ENCODE measurements at places on chromosomes 2 and 18. TPM values are rescaled to one million over a fixed set of nuclear protein-coding genes. Genes with fewer than 3 reads are reported as not detected.

TSPYL6 gene
- total RNA-seq: 0.04 TPM

ANTXR1 gene
- 86.0 TPM for total RNA-seq

FIGN gene
- 0.53 TPM for total RNA-seq

LOXHD1 gene
- total RNA-seq: 1.3 TPM

ASXL3 gene
- 8.2 TPM for total RNA-seq

LYG2 gene
- not detected for total RNA-seq

NXPH2 gene
- 10.6 TPM for total RNA-seq

SERPINB12 gene
- 0.62 TPM for total RNA-seq

SCN1A gene
- 0.04 TPM for total RNA-seq

SNED1 gene
- 2.8 TPM for total RNA-seq

FLACC1 gene
- 2.3 TPM for total RNA-seq

PLCD4 gene
- 41.8 TPM for total RNA-seq

SMCHD1 gene
- 59.0 TPM for total RNA-seq

KLHL29 gene
- total RNA-seq: 4.7 TPM

SLC39A10 gene
- total RNA-seq: 24.3 TPM
